ENCODE measurements at places on chromosomes 6 and 20. TPM values are rescaled to one million over a fixed set of nuclear protein-coding genes. Genes with fewer than 3 reads are reported as not detected.

DNA sequence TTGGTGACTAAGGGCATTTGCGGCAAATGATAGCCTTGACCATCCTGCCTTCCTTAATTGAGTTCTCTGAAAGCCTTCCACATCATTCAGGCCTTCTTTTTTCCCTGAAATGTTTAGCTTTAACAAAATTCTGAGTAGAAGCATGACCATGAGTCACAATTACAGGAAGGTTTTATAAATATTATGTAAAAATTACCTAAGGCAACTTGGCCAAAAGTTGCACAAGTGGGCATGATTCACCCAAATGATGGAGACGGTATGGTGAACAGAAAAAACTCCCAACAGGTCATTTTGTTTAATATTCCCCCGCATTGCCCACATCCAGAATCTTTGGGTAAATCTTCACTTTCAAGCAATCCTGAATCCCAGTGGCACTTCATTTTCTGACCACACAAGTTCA is 37.0 kb downstream of the MC3R start:
- no peak for DNase-seq
- no peak overlapping the region for H3K4me3 ChIP-seq
- no peaks in the 10 kb centered on the region for H3K27me3 ChIP-seq
- no peaks in the 10 kb centered on the region for H3K36me3 ChIP-seq
- H3K4me1 ChIP-seq, result no peaks in the 10 kb centered on the region

DNA sequence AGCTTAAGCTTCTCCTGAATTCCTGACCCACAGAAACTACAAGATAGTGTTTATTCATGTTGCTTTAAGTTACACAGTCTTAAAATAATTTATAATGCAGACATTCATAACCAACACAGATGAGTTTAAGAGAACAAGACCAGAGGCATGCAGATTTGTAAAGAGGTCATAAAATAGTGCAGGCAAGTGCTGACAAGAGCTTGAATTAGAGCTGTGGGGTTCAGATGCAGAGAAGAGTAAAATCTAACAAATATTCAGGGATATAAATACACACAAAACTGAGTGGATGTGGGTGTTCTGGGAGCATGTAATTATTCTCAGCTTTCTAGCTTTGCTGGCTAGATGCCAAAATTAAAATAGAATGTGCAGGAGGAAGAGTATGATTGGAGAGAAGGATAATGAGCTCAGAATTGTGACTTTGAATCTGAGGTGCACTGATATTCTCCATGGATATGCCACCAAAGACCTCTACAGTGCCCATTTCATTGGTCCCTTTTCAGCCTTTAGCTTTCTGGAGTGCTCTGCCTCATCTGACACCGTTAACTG is 291.9 kb upstream of the SGK1 start:
- no peaks in the 10 kb centered on the region for H3K27me3 ChIP-seq
- no peaks in the 10 kb centered on the region for H3K4me1 ChIP-seq
- H3K27ac ChIP-seq, result no peak overlapping the region
- no peak overlapping the region for H3K4me3 ChIP-seq
- no peak for DNase-seq
- H3K36me3 ChIP-seq, result no peaks in the 10 kb centered on the region

DNA sequence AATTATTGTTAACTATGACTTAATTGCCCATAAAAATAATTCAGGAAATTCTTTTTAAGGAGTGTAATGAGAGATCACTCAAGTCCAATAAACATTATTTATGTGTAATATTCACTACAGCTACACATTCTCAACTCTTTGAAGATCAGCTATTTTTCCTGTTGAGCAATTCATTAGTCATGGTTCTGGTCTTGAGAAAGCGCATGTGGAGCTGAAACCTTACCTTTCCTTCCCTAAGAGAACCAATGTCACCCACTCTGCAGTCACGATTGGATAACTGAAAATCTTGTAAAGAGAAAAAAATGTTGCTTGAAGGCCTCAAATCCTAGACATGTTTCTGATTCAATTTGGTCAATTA is 736.9 kb upstream of the MARCKS start:
- H3K4me1 ChIP-seq, result peaks cover 7% of the 10 kb centered on the region
- no peak overlapping the region for H3K4me3 ChIP-seq
- no peaks in the 10 kb centered on the region for H3K36me3 ChIP-seq
- H3K27me3 ChIP-seq, result no peaks in the 10 kb centered on the region
- no peak for DNase-seq

GRCh38 chr6:125739364-125739763 is 10.1 kb upstream of the HEY2 start:
- no peak overlapping the region for H3K4me3 ChIP-seq
- no peaks in the 10 kb centered on the region for H3K4me1 ChIP-seq
- DNase-seq, result no peak
- no peak overlapping the region for H3K27ac ChIP-seq
- H3K27me3 ChIP-seq, result no peaks in the 10 kb centered on the region

GRCh38 chr6:105753207-105753606 is 332.9 kb upstream of the PRDM1 start:
- no peaks in the 10 kb centered on the region for H3K4me1 ChIP-seq
- H3K36me3 ChIP-seq, result no peaks in the 10 kb centered on the region
- no peaks in the 10 kb centered on the region for H3K27me3 ChIP-seq
- H3K27ac ChIP-seq, result no peak overlapping the region
- no peak overlapping the region for H3K4me3 ChIP-seq

DNA sequence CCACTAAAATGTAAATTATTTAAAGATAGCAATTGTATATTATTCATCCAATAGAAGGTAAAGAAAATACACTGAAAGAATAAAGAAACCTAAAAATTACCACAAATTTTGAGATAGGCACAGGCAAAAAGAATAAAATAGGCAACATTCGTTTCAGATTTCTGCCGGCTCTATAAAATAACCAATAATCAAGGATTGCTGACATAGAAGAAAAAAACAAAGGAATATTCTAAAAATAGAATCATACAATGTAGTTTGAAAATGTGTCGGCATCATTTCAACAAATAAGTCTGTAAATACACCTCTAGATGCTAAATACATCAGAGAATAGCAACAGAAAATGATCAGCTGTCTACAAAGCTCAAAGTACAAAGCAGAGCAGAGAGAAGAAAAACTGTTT is 973.3 kb downstream of the EPHA7 start:
- no peaks in the 10 kb centered on the region for H3K36me3 ChIP-seq
- no peak for DNase-seq
- H3K27ac ChIP-seq, result no peak overlapping the region

- no peak for DNase-seq
- H3K36me3 ChIP-seq, result no peaks in the 10 kb centered on the region
- no peak overlapping the region for H3K27ac ChIP-seq
Observed at GRCh38 chr6:64220801-64221200, 585.2 kb downstream of the PHF3 start.

GRCh38 chr6:158417760-158418098 is 105.5 kb downstream of the TULP4 start:
- peaks cover 3% of the 10 kb centered on the region for H3K36me3 ChIP-seq
- no peak overlapping the region for H3K4me3 ChIP-seq
- no peaks in the 10 kb centered on the region for H3K27me3 ChIP-seq
- no peaks in the 10 kb centered on the region for H3K4me1 ChIP-seq

DNA sequence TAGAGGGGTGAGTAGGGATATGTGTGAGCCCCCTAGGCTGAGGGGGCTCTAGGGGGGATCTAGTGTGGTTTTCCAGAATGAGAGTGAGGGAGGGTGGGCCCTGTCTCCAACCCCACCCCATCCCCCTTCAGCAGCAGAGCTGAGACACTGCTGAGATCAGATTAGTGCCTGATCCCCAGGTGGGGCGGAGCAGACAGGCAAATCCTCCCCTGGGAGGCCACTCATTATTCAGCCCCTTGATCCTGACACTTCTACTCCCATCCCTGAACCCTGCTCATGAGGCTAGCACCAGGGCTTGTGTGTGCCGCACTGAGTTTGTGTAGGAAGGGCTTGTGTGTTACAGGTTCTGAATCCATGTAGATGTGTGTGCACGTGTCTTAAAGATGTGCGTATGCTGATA is 42.5 kb downstream of the SPDEF start:
- no peaks in the 10 kb centered on the region for H3K36me3 ChIP-seq
- no peak overlapping the region for H3K27ac ChIP-seq
- no peaks in the 10 kb centered on the region for H3K27me3 ChIP-seq
- no peak for DNase-seq

DNA sequence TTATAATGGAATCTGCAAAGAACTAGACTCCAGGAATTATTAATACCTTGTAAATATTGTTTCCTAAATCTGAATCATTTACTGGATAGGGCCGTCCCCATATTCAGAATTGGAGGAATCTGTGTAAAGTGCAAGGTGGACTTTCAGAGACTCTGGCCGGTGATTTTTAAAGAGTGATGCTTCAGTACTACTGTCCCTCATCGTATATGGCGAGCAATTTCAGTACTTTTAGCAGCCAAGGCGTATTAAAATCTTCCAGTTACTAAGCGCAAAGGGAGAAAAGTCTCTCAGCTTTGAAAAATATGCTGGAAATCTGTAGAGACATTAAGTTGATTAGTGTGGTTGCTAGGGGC is 483 bp downstream of the SMIM26 start:
- peak overlapping the region; percentile 68 for H3K4me3 ChIP-seq
- DNase-seq, result no peak
- no peaks in the 10 kb centered on the region for H3K27me3 ChIP-seq

Gene BANF2
- total RNA-seq, result not detected

Gene LST1
- 1.7 TPM for total RNA-seq

Gene SULF2
- total RNA-seq, result 12.0 TPM

Gene TNF
- total RNA-seq, result not detected

Gene STMN3
- total RNA-seq, result 6.6 TPM

Gene LPIN3
- total RNA-seq, result 17.0 TPM

Gene FGD2
- total RNA-seq, result not detected
